LHCN-M2 (cell line): ENCODE measurements at places on chromosomes 4 and X. TPM values are rescaled to one million over a fixed set of nuclear protein-coding genes. Genes with fewer than 3 reads are reported as not detected.
A peak's percentile ranks its signal among the peaks of the same experiment; 100 is the strongest.

DNA sequence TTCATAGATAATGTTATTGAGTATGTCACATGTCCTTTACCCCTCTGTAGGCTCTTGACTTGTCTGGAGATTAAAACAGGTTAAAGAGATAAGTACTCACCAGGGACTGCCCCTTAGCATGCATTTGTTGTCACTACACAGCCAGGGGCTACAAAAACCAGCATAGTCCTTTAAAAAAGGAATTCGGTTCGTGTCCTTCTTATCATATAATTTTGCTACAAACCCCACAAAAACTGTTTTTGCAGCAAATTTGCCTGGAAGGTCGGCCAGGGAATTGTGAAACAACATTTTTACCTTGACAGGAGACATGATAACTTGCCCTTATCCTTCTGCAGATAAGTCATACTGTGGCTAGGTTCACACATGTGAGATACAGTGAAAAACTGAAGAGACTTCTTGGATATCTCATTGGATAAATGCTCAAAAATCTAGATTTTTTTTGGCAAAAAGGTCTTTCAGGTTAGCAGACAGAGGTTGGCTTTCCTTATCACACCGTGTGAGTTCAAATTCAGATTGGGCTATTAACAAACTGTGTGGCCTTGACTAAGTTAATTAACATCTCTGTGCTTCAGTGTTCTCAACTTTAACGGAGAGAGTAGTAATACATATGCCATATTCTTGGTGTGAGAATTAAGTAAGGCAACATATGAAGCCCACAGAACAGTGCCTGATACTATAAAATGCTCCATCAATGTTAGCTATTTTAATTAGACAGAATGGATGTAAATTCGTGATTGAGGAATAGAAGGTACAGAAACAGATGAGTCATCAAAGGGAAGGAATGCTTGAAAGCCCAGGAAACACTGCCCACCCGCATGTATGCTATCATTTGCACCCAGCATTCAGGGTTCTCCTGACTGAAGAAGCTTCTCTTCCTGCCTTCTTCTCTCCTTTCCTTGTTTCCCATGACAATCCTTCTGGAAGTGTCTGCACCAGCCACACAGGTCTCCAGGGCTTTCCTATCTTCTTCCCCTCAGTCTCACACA, 30.0 kb downstream of the FAM9C start:
- no peak for DNase-seq

Gene TMEM271
- not detected in 2 replicates for total RNA-seq

DNA sequence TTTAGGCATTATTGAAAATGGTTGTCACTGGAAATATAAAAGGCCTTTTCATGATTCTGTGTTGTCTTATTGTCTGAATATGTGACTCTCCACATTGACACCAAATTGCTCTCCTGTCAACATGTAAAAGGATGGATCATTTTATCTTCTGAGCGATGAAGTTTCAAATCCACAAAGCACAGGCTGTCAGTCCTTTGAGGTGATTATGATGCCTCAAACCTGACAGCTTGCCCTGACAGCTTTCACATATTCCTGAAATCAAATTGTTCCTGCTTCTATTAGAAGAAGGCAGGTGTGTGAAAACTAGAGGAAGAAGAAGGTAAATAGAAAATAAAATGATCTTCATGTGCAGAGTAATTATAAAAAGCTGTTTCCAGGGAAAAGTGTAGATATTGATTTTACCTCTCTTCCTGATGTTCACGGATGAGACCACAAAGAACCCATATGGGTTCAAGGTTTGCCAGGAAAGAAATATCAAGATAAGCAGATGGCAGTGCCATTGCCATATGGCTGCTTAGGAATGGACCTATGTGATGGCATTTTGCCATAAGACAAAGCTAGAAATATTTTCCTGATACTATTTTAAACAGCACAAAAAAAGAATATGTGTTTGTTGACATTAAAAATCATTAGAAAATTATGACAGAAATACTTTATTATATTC, 1006.3 kb upstream of the AGA start:
- no peak for DNase-seq

Gene UGT2B10
- not detected in 2 replicates for total RNA-seq

Gene AWAT2
- 0.13 TPM in 1 of 2 replicates, not detected in the other for total RNA-seq

- DNase-seq, result peak; percentile 70
Measured at GRCh38 chrX:103396186-103396585, 19.8 kb downstream of the BEX3 start.

GRCh38 chr4:52824603-52825459, 37.3 kb upstream of the RASL11B start:
- no peak for DNase-seq

Gene TMLHE
- total RNA-seq, result 10.1 and 10.4 TPM in 2 replicates

Gene FRMPD4
- 2.6 and 3.7 TPM in 2 replicates for total RNA-seq

Gene HTT-AS
- not detected in 2 replicates for total RNA-seq

Gene VGLL1
- total RNA-seq, result not detected in 2 replicates

Gene HPGD
- total RNA-seq, result not detected in 2 replicates

DNA sequence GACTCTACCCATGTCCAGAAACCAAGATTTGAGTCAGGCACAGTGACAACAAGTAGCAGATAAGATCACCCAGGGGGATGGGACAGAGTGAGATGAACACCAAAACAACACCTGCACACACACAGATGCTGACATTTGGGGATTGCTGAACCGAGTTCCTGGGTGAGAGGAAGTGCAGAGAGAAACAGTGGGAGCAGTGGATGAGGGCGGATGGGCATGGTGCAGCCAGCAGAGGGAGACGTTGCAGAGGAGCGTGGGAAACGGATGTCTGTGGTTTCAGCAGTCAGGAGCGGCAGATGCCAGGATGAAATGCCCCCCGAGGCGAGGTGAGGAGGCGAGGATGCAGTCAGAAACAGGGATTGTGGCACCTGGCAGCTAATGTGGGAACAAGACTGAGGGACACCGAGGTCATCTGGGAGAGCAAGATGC, 78.6 kb upstream of the STS start:
- peak; percentile 3 for DNase-seq

Gene TIGD4
- 0.06 and 0.63 TPM in 2 replicates for total RNA-seq

Gene MAGEA9B
- total RNA-seq, result not detected in 2 replicates
